ENCODE measurements at places on chromosomes 3 and 15.

DNA sequence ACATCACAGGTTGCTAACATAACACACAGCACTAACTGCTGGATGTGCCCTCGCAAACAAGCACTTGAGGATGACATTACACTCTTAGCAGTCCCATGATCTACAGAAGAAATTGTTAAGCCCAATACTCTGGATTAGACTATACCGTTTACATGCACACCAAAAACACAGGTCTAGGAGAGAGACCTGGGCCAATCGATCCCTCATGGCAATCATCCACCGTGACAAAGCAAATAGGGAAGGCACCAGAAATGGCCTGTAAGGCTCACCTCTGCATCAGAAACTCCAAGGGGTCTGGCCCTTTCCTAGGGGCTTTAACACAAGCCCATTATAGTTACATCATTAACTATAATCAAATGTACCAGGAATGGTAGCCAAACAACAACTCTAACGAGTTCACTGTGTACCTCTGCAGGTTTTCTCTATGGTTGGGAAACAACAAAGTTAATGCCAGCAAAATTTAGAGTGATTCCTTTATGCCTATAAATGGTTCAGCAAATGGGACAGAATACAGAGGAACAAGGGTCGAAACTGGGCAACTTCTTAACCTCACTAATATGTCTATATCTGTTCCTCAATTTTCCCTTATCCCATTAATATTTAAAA lies 18.5 kb downstream of the TRANK1 start:
- DNase-seq = no peak

GRCh38 chr3:31462050-31462569 lies 70.6 kb upstream of the STT3B start:
- DNase-seq = no peak

DNA sequence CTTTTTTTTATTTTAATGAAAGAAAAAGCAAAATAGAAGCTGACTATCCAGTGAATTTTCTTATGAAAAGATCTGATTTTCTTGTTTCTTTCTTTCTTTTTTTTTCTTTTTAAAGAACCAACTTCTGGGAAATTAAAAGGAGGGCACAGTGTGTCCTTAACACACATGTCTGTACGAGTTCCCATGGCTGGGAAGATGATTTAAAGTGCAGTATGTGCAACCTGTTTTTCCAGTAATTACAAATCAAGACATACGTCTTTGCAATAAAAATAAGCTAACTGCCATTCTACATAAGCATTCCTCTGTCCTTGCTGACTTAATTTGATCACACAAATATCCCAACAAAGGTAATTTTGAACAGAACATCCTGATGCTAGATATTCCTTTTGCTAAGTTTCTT lies 416.1 kb downstream of the ROBO1 start:
- no peak for DNase-seq

- DNase-seq = no peak
Observed at GRCh38 chr3:195020921-195021320, 250.0 kb downstream of the XXYLT1 start.

DNA sequence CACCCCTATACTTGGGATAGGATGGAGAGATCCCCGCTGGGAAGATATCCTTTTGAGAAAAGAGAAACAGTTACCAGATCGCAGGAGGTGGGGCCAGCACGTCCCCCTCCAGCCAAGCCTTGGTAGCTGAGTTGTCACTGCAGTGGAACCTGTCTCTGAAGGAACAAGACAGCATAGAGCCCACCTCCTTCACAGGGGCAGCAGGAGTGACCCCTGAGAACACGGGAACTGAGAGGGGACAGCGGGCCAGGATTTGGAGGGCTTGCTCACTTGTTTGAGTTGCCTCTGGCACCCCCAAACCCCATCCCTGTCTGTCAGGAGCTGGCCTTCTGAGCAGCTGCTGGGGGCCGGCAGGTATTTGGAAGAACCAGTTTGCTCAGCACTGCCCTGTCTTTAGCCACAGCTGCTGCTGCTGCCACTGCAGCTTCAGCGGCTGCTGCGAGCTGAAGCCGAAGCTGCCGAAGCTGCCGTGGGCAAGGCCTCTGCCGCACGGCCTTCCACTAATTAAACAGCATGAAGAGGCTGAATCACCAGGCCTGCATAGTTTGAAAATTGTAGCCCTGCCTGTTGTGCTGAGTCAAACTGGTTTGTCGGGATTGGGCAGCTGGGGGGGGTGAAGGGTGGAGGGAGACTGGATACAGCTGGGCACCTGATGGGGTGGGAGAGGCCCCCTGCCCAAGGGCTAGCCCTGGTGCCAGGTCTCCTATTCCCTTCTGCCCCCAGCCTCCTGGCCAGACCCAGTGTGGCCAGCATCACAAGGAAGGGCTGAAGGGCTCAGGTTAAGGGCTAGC lies 4.0 kb downstream of the EPHB3 start:
- no peak for DNase-seq

- no peak for DNase-seq
Observed at GRCh38 chr3:25843332-25843731, 53.4 kb downstream of the OXSM start.

GRCh38 chr15:63752075-63752684 lies 81.6 kb downstream of the HERC1 start:
- no peak for DNase-seq

GRCh38 chr3:7166460-7166859 lies 305.5 kb downstream of the GRM7 start:
- DNase-seq = no peak

- DNase-seq = no peak
Observed at GRCh38 chr3:27669591-27669990, 52.5 kb downstream of the EOMES start.

DNA sequence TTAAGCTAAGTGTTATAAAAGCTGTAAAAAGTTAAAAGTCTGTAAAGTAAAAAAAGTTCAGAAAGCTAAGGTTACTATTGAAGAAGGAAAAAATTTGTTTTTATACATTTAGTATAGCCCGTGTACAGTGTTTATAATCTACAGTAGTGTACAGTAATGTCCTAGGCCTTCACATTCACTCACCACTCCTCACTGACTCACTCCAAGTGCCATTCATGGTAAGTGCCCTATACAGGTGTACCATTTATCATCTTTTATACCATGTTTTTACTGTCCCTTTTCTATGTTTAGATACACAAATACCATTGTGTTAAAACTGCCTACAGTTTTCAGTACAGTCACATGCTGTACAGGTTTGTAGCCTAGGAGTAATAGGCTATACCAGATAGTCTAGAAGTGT lies 8.8 kb downstream of the CCDC71 start:
- DNase-seq = no peak

GRCh38 chr15:70856177-70856883 lies 2.4 kb upstream of the LARP6 start:
- DNase-seq = no peak

DNA sequence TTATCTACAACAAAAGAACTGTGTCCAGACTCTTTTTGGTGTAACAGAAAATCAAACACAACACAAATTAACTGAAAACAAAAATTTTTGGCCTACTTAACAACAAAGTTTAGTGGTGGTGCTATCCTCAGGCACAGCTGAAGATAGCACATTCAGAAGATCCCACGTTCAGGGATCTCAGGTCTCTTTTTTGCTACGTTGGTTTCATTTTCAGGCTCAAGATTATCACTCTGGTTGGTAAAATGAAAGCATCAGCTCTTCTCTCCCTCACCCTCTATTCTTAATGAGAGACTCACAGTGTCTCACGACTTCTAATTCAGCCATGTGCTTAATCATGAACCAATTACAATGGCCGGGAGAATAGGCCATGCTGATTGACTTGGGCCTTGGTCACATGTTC lies 146.9 kb upstream of the PTPRG start:
- no peak for DNase-seq

GRCh38 chr15:74337146-74337545 lies 30.3 kb downstream of the CYP11A1 start:
- DNase-seq = no peak

- no peak for DNase-seq
Observed at GRCh38 chr3:154095832-154096421, 25.3 kb upstream of the ARHGEF26 start.

All from stimulated activated CD4-positive, alpha-beta T cell treated with anti-CD3 and anti-CD28 coated beads, Interleukin-12 subunit alpha, Interleukin-12 subunit beta, amount 100 ng/mL, for 24 hours (primary cell).